ENCODE measurements at places on chromosomes 3 and 15.

DNA sequence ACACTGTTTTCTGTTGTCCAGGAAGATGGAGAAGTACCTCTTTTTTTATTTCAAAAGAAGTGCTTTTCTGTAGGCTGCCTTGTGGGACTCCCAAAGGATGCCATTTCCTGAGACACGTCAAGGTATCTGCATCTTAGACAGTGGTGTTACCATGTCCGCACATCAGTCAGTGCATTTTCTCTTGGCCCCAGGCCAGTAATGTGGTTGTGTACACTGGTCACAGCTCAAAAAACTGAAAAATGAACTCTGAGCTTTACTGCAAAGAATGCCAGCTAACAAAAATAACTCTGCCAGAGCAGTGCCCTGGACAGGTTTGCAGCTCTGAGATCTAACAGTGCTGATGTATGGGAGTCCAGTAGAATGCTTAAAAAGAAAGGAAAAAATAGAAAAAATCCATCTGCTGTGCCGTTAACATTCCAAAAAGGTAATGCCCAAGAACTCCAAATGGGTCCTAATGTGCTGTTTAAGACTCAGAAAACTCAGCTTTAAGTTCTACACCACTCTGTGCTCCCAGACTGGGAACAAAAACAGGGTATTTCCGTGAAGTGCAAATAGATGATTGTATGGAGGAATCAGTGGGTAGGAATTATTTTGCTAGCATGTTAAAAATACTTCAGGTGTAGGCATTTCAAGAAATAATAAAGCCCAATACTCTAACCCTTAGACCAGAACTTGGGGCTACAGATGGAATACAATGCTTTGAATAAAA lies 315.9 kb downstream of the FEZF2 start:
- DNase-seq = no peak

DNA sequence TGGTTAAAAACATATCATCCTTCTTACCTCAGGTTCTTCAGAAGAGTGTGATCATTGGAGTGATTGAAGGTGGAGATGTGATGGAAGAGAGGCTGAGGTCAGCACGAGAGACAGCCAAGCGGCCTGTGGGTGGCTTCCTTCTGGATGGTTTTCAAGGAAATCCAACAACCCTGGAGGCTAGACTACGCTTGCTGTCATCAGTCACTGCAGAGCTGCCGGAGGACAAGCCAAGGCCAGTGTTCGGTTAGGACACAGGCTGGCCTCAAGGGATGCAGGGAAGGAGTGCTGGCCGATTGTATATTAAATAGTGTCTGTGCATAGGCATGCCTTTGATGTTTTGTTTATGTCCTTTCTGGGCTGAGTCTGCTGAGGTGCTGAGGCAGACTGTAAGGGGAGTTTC lies 20.2 kb downstream of the QTRT2 start:
- DNase-seq = no peak

DNA sequence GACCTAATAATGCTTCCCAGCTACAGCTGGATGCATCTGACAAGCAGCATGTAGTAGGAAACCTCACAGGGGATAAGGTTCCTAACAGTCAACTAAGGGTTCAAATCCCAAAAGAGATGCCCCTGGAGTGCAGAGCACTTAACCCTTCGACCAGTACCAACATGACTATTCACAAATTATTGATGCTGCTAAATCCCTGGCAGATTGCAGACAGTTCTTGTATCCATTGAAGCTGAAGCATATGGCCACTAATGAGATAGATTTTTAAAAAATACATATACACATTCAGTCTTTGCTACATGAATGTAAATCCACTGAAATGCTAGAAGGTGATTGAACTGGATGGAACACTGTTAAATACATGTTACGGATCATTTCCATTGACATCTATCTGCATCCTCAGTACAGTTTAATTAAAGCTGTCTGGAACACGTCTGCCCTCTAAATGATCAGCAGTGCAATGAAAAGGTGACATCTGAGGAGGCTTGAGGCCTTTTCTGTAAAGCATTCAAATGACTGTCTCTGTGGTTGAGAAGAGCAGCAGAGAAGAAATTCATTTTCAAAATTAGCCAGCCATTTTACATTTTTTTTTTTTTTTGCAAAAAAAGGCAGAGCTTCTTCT lies 19.5 kb upstream of the NANOGP8 start:
- DNase-seq = no peak

DNA sequence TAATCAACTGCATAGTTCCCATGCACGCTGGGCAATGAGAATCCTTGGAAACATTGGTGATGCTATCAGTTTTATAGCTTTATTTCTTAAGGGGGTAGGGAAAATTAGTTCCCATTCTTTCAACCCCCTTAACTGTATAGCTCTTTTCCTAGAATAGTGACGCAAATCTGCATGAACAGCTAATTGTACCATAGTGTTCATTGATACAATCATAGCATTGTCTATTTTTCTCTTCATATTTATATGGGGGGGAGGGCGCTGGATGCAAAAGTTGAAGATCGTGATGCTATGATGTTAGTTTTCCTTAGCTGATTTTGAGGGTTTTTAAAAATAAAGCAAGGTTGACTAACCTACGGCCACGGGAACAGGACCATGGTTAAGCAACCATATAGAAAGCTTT lies 32.4 kb upstream of the SAMMSON start:
- no peak for DNase-seq

DNA sequence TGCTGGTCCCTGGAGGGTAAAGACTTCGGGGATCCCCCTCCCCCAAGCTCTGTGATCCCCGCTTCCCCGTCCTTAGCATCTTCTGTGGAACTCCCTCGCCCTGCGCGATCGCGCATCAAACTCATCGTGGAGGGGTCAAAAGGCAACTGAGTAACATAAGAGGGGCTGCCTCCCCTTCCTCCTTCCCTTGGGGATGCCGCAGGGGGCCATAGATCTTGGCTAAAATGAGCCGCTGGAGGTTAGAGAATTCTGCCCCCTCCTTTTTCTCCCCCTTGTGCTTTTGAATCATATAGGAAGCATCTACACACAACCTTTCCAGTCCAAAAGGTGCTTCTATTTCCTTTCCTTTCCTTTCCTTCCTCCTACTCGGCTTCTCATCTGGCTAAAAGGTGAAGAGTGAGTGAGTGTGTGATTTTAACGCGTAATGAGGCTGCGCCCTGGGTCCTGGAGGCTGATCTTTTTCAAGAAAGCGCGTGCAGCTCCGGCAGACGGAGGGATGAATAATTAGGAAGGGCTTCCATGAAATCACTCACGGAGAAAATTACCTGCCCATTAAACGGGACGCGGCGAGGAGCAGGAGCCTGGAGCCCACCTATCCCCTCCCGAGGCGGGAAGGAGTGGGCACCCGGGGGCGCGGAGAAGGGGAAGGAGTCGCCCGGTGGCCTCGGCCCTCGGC lies 831 bp upstream of the ROBO2 start:
- no peak for DNase-seq

DNA sequence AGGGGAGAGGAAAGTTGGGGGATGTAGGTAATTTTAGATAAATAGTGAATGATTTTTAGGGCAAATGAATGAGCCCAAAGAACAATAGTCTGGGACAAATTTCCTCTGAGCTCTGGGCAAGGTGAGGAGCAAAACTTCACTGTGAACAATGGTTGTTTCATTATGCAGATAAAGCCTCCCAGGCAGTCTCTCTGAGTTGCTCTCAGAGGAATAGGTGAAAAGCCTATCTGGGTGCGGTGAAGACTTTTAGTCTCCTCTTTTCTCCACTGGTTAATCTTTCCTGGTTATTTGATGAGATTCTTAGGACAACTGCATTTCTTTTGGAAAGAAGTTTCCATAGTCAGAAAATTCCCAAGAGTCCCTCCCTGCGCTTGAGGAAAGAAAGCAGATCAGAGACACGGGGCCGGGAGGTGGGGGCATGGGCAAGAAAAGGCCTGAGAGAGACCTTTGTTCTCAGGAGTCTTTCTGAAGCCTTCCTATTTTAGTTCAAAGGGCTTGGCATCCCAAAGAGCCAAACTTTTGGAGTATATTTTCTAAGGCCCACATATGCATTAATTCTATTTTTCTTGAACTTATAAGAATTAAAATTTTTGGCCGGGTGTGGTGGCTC lies 353.6 kb upstream of the SLCO3A1 start:
- DNase-seq = no peak

- DNase-seq = no peak
These were observed 980.3 kb downstream of the EPHA3 start for GRCh38 chr3:90087703-90088102.

DNA sequence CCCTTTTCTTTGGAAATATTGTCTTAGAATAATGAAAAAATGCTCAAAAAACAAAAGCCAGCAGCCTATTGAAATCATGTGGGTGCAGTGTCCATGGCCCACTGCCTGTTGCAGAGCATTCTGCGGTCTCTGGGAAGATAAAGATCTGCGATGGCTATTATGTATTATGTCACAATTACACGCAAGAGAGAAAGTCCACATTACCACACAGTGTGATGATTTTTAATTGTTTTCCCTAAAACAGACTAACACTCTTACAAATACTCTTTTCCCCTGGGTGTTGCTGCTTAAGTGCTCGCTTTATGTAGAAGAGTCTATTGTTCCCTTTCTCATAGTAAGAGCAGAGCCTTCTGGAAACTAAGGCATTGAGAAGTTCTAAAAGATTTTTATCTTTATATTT lies 32.2 kb downstream of the SSR3 start:
- DNase-seq = no peak

- no peak for DNase-seq
These were observed 28.8 kb downstream of the MECOM start for GRCh38 chr3:169634618-169635236.

DNA sequence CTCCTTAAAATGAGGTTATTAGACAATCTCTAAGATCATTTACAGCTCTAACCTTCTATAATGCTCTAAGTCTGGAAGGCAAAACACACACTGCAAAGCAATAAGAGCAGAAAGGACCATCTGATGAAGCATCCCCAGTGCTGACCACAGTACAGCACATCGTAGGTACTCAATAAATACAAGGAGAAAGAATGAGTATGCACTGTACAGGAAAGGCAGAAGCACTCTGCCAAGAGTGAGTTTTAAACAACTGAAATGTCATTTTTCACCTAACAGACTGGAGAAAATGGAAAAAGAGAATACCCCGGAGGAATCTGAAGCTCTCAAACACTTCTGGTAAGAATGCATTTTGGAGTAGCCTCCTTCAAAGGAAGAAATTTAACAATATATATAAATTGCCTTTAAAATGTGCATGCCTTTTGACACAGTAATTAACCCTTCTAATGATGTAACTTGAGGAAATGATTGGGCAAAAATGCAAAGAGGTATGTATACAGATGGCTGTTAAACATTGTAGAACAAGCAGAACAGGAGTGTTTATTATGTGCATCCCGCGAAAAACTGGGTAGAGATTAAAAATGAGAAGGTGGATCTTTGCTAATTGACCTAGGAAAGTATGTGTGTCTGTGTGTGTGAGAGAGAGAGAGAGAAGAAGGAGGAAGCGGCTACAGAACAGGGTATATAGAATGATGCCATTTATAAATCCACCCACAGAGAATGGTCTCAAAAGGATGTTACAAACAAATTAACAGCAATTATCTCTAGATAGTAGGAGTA lies 8.0 kb upstream of the OXTR start:
- DNase-seq = no peak

- DNase-seq = peak; percentile 29
These were observed at the start of gene CSPG5 for GRCh38 chr3:47578691-47579632. TSS of gene CSPG5 (minus strand) at chr3:47578865. CDS start at chr3:47578693, 172 bp downstream.

- DNase-seq = no peak
These were observed 51.9 kb downstream of the SERPINI1 start for GRCh38 chr3:167787440-167787839.

DNA sequence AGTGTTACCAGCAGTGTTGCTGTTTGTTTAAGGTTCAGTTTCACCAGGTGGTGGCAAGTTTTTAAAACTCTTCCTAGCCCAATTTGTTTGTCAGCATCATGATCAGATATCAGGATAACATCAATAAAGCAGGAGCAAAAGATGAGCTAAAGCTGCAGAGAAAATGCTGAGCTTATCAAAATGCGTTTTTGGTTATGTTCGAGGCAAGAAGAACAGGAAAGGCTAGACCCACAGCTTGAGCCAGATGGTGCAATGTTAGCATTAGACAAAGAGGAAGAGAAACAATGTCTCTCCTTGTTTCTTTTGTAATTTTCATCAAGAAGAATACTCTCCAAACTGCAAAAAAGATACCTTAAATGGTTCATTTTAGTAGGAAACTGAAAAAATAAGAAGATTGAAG lies 66.2 kb downstream of the THRB start:
- DNase-seq = no peak

DNA sequence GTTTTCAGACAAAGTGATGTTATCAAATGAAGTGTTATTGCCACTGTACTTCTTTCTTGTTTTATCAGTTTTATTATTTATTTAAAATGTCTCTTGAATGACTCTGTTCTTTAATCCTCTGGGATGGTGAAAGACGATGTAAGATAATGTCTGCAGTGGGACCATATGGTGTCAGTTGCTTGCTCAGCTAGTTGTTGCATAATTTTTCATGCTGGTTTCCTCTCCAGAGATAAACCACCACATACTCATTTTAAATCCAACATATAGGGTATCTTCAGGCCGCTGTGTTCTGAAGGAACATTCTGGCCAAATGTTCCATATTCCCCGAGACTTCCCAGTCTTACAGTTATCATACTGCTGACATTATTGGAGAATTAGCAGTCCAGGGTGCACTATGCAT lies 75.9 kb downstream of the GABRG3 start:
- DNase-seq = no peak

DNA sequence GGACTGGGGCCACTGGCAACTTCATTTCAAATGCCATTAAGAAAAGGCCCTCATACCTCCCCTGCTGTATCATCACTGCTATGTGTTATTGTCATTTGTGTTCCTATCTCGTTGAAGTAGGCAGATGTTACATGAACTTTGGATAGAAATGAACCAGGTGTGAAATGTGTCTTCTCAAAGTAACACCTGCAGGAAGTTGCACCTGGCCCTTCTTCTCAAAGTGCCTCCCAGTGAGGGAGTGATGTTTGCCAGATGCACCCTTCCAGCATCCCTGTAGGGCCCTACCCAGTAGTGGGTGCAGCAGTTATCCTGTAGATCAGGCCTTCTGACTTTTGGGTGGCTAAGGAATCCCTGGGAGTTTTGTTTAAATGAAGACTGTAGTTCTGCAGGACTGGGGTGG lies 197.7 kb upstream of the CTNNB1 start:
- DNase-seq = no peak

Measured in CD8-positive, alpha-beta T cell (primary cell).